ENCODE measurements at places on chromosomes 2 and 18.
A peak's percentile ranks its signal among the peaks of the same experiment; 100 is the strongest.

- peak; percentile 65 for DNase-seq
These were observed 2.4 kb downstream of the EPAS1 start for GRCh38 chr2:46299365-46300263.

DNA sequence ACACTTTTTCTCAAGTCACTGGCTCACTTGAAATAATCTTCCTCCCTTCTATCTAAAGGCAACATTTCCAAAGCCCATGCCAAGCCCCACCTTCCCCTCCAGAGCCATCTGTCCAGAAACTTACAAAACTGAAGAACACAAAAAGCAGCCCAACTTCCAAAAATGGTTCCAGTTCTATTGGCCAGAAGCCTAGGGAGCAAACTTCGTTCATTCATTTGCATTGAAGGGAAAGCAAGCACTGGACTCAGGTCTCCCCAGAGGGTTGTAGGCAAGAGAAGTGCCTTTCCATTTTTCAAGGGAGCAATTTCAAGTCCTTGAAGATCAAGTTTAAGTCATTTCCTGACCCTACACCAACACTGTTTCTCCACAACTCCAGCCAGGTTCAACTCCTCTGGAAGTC lies 585.0 kb downstream of the BCL11A start:
- DNase-seq, result no peak

- no peak for DNase-seq
These were observed 240.7 kb downstream of the WDR7 start for GRCh38 chr18:56891870-56892269.

GRCh38 chr2:24657818-24658217 lies 135.4 kb downstream of the PTRHD1 start:
- DNase-seq, result no peak

- DNase-seq, result peak; percentile 53
These were observed 1.2 kb downstream of the ZNF236 start for GRCh38 chr18:76823587-76824011.

DNA sequence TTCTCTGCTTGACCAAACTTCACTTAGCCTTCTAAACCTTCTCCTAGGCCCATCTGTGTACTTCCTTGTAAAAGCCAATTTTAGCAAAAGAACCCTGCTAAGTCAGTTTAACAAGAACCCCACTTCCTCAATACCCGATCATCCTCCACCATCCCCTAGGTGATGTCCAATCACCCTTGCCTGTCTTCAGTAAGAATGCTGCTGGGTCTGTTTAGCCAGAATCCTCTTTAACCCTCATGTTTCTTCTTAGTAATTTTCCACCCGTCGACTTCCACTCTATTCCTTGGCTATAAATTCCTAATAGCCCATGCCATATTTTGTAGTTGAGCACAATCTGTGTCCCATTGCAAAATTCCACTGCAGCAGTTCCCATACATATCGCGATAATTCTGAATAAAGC lies 780.0 kb upstream of the RAB6C start:
- no peak for DNase-seq

GRCh38 chr2:23536326-23536725 lies 151.3 kb downstream of the KLHL29 start:
- DNase-seq, result no peak

- no peak for DNase-seq
These were observed 37.5 kb downstream of the FASTKD2 start for GRCh38 chr2:206802654-206803514.

GRCh38 chr18:48446582-48447225 lies 37.5 kb upstream of the ZBTB7C start:
- DNase-seq, result peak; percentile 89

GRCh38 chr2:10900216-10901109 lies 11.3 kb upstream of the KCNF1 start:
- DNase-seq, result no peak

DNA sequence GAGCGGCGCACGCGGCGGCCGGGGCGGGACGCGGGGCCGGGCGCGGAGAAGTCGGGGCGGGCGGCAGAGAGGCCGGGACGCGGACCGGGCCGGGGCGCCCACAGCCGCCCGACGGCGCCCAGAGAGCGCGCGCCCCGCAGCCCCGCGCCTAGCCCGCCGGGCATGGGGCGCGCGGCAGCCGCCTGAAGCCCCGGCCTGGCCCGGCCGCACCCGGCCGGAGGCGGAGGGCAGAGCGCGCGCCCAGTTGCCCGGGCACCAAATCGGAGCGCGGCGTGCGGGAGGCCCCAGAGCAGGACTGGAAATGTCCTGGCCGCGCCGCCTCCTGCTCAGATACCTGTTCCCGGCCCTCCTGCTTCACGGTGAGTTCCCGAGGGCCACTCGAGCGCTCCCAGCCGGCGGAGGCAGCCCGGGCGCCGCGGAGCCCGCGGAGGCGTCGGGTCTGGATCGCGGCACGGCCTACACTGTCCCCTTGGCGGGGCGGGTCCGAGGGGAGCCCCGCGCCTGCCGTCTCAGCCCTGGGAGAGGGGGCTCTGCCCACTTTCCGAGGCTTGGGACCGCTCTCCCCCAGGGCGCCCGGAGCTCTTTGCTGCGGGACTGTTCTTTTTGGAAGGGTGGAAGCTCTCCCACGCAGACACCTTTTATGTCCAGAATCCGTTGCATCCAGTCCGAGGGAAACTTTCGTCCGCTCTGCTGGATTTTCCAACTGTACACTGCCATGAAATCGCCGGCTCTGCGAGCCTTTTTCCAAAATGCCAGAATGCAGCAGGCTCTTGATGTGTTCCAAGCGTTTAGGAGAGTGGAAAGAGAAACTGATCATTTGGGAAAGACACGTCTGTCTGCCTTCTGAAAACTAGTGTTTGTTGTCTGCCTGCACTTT lies 484 bp downstream of the APCDD1 start:
- peak; percentile 58 for DNase-seq

GRCh38 chr2:121427187-121427689 lies 103.4 kb upstream of the RNU4ATAC start:
- peak; percentile 44 for DNase-seq

DNA sequence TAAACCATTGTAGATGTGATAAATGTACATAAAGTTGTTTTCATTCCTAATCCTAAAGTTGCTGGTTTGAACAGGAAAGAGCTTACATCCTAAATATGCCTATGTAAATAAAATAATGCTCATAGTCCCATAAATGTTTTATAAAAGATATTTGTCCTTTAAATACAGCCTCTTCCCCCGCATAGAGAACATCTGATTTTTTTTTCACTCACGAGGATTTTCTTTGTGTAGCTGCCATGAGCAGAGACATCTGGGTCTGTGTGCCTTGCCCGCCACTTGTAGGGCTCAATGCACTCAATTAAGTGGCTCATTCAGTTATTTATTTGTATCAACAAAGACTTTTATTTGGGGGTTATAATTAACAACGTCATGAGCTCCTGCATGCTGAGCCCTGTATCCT lies 72.8 kb downstream of the SOWAHC start:
- DNase-seq, result no peak

DNA sequence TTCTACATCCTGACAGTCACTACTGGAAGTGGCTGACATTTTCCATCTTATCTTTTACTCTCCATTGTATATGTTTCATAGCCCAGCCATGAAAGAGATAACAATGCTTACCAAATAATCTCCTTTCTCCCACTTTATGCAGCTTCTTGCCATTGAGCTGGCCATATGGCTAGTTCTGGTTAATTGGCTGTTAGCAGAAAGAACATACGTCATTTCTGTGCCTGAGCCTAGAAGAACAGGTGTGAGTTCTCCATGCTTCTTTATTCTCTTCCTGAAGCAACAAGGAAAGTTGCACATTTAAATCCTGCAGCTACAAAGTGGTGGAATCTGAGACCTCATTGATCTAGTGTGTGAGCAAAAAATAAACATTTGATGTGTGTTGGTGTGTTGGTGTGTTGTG lies 82.0 kb upstream of the FSHR start:
- DNase-seq, result no peak

DNA sequence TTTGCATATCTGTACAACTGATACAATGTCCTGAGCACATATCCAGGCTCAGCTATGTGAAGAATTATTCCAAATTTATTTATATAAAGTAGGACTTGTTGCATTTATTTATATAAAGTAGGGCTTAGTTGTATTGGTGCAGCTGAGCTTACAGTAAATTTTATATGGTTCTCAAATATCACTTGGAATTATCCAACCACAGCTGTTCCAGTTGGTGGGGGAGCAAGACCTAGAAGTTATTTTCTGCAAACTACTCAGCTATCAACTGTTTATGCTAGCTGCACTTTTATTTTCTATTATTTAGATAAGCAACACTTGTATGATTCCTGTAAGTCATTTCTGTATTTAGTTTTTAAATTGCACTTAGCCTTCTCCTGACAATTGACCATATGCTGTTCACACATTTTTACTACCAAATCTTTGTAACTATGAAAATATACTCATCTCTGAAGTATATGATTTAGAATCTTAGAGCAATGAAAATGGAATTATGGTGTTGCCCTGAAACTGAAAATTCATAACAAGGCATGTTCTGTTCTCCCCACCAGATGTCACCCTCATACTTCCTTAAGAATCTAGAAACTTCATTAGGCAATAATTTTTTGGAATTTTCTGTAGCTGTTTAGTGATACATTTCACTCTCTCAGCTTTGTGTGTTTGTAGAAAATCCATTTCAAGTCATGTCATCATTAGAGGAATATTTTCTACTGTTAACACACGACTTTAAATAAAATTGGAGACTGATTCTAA lies 157.0 kb upstream of the CBLN2 start:
- DNase-seq, result peak; percentile 34

DNA sequence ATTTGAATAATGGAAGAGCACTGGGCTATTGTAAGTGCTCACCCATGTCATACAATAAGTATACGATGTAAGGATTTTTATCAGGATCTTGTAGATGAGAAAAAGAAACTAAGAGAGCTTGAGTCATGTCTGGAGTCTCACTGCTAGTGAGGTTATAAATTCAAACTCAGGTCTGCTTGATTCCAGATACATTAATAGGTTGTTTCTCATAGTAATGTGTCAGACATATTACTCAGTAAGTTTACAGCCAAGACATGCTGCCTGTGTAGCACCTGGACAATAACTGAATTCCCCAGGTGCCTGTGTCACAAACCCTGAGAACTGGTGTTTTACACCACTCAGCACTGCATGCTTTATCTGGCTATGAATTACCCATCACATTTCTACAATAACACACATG lies 216.9 kb upstream of the LRP1B start:
- DNase-seq, result no peak

DNA sequence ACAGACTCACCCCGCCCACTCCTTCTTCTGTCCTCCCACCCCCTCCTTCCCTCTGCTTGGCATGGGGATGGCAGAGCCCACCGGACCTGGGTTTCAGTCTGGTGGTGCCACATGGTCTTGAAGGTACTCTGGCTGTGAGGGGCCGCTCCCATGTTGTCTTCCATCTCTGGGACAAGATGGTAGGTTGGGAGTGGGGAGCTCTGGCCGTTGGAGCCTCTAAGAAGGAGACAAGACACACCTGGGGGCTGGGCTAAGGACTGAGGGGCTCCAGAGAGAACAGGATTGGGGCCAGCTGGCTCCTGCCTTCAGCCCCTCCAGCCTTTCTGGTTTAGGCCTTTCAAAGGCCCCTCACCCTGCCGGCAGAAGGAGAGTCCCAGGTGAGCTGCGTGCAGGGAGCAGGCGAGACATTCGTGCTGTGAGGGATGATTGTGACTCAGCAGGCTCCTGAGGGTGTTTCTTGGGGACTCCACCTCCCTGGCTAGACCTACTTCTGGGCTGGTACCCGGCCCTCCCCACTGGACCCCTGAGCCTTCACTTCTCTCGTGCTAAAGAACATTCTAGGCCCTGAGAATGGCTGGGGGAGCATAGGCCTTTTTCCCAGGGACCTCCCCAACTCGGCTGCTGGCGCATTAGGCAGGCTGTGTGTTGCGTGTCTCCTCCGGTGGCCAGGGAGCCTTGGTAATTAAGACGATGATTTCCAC lies 128.2 kb upstream of the HAAO start:
- DNase-seq, result no peak

GRCh38 chr2:119006441-119006840 lies 64.4 kb downstream of the MARCO start:
- DNase-seq, result no peak

GRCh38 chr2:31654241-31654640 lies 73.5 kb upstream of the SRD5A2 start:
- no peak for DNase-seq

DNA sequence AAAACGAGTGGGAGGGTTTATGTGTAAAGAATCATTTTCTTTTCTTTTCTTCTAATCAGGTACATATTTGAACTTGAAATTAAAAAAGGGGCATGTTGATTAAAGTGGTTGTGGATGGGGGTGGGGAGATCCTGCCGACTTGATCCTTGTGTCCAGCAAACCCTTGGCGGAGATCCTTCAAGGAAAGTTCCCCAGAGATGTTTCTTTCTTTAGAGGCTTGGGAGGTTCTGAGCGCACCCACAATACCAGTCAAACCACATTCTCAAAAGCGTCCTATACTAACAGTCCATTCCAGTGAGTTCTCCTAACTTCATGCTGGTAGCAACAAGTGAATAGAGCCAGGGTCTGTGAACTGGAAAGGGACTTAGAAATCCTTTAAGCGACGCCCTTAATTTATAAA lies 49.2 kb downstream of the MYCN start:
- DNase-seq, result no peak
